ENCODE measurements at places on chromosomes 7 and 10.

- no peak for DNase-seq
These were observed 53.5 kb upstream of the ARMC3 start for GRCh38 chr10:22874189-22874854.

DNA sequence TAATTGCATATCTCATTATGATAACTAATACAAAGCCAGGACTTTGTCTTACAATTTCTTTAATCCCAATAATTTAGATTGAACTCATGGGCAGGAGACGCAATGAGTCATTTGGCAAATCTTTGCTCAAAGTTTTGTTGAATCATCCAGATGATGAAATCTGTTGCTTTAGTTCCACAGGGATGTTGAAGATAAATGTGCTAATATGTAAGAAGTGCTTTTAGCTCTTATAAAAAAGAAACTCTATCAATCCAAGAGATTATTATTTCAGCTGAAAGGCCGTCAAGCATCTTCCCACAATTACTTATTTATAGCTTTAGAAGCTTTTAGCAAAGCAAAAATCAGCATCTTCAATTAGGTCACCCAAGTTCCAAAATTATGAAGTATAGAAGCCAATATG lies 36.8 kb upstream of the ANK3 start:
- DNase-seq, result no peak

- no peak for DNase-seq
These were observed 48.1 kb upstream of the BMS1 start for GRCh38 chr10:42734536-42734935.

- no peak for DNase-seq
These were observed 38.0 kb downstream of the WIPI2 start for GRCh38 chr7:5228066-5228465.

GRCh38 chr7:1895664-1896515 lies 225.8 kb downstream of the ELFN1 start:
- no peak for DNase-seq

DNA sequence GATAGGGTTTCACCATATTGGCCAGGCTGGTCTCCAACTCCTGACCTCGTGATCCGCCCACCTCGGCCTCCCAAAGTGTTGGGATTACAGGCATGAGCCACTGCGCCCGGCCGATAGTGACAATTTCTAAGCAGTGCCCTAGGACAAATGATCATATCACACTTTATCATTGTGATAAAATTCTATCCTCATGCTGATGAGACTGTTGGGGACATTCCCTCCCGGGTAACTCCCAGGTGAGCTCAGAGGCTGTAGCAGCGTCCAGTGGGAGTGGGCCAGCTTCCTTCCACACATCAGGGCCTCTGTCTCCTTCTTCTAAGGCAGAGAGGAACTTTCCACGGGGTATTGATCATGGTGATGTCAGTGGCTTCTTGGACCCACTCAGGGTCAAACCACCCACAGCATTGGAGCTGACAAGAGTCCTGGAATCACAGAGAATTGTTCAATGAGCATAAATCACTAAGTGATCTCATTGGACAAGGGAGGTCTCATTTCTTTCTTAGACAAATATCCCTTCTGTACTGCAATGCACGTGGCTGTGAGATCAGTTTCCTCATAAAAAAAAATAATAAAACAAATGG lies 256.1 kb downstream of the KLF6 start:
- DNase-seq, result no peak

- DNase-seq, result no peak
These were observed 94.2 kb downstream of the ST7 start for GRCh38 chr7:117047496-117047895.

DNA sequence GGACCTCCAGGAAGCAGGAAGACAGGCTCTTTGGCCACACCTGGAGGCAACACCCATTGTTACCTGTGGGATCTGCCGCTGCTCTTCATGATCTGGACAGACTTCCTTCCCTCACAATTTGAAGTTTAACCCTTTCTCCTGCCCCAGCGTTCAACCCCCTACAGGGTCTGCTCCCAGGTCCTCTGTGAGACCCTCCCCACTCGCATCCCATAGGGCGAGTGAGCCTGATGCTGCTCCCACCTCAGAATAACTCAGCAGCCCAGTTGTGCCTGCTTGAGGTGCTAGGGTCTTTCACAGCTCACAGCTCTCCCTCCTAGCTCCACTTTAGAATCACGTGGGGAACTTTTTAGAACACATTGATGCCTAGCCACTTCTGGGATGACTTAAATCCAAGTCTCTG lies 61.8 kb upstream of the C10orf90 start:
- no peak for DNase-seq

DNA sequence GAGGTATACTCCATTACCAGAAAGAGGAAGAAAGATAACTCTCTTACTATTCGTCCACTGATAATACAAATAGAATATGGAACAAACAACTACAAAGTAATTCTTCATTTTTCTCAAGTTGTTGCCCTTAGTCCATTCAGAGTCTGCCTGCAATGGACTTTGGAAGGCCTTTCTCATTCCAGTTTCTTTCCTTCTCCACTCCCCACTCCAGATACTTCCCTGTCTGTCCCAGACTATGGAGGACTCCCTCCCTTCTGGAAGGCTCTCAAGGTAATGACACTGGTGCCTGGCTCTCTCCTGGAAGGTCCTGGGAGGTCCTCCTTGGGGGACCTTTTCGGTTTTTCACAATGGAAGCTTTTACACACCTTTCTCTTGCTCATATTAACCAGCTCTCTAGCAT lies 167.8 kb downstream of the SDHAF3 start:
- DNase-seq, result no peak

DNA sequence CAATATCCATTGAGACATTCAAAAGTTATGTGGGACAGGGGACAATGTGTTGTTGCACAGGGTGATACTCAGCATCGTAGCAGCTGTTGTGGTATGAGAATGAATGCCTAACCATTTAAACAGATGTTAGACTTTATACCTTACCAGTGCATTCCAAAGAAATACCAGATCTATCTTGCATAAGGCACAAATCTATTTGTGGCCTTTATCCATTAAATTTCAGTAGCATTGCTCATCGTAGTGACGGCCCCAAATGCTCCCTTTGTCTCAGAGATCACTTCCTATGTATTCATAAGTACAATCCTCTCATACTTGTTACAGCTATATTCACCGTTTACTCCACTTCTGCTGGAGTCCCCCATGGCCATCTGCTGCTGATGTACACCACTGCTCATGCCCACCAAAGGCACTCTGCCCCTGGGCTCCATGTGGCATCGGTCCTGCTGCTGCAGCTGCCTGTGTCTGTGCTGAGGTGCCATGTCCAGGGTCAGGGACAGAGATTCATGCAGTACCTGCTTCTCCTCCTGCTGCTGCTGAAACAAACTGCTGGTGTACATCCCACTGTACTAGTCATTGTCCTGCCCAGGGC lies 96.3 kb downstream of the CPED1 start:
- DNase-seq, result no peak

- no peak for DNase-seq
These were observed 2.8 kb downstream of the CYP26C1 start for GRCh38 chr10:93063144-93063976.

- DNase-seq, result no peak
These were observed 1.5 kb downstream of the GIGYF1 start for GRCh38 chr7:100692578-100692961.

DNA sequence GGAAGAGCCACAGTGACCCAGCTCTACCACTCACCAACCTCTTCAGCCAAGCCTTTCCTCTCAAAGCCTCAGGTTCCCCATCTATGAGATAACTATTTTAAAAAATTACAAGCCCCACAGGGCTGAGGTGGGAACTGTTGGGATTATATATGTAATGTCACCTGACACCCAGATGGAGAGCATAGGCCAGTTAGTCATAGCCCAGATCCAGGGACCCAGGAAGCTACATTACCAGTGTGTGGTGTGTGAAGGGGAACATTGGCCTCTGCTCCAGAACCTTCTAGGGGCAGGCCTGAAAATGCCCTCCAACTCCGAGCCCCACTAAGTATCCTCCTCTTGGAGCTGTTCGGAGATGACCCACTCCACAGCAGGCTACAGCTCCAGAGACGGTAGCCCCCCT lies 162.4 kb downstream of the NRF1 start:
- no peak for DNase-seq

- DNase-seq, result no peak
These were observed 362.9 kb downstream of the GFRA1 start for GRCh38 chr10:115909962-115910731.

DNA sequence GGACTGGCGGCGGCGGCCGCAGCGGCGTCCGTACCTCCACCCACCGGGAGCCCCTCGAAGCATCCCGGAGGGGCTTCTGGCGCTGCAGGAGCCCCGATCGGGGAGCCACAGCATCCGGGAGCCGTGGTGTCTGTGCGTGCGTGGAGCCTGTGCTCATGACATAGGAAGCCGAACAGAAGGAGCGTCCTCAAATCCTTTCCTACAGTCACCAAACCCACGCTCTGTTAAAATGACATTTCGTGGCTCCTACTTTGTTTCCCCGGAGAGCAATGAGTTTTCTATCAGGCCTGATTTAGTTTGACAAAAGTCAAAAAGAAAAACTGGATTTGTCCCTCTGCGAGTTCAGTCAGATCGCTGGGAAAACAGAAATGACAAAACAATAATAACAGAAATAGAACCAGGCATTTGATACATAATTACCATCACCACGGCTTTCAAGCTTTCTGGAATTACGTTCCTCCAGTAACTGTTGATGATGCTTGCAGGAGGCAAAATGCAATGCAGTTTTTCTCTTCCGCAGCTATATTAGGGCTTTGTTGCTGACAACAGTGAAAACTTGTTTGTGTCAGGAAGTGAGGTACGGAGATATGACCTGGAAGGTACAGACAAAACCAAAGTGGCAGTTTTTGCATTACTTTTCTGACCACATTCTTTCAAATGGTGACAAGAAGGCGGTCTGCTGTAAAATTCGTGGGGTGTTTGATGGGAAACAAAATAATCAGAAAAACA lies 219.3 kb upstream of the MKLN1 start:
- DNase-seq, result no peak

DNA sequence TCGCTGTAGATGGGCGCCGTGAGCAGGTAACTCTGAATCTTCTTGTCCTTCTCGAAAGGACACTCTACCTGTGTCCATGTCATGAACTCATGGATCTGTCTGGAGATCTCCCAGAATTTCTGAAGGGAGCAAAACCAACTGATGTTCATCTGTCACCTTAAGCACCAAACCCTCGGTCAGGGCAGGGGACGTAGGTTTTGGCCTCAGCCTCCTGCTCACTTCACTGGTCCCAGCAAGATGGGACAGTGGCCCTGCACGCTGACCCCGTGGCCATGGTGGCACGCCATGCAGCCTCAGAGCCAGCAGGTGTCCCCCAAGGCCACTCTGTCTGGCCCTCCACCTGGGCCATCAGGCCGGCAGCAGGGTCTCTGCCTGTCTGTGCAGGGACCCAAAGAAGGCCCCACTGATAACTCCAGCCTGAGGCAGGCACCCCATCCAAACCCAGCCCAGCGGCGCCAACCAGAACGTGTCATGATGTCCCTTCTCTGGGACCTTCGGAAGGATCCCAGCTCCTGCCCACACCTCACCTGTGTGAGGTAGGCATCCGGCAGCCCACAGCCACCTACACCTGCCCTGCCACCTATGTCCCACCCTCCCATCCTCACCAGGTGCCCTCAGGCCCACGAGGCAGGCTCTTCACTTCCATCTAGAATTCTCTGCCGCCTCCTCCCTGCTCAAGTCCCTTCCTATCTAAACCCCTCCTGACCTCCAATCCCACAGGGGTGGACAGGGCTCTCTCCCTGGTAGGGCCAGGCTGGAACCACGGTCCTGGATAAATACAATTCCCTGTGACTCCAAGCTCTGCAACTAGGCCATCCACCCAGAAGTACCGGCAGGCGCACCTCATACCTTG lies 59.0 kb downstream of the CSGALNACT2 start:
- DNase-seq, result no peak

GRCh38 chr7:146764458-146764857 lies 647.9 kb downstream of the CNTNAP2 start:
- DNase-seq, result no peak

DNA sequence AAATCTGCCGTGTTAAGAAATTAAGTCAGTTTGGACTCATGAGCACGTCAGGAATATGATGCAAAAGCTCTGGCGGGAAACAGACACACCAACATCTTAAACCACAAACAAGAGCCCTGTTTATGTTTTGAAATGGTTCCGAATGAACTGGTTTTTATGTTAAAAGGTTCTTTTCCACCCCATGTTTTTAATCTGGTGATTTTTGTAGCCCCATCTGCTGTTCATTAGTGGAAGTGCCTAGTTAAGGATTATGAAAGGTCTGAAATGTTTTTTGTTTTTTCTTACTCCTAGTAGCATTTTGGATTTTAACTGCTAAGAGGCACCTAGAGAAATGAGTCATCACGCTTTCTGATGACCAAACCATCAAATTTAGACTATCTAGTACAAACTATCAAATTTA lies 404.1 kb upstream of the MKI67 start:
- no peak for DNase-seq

GRCh38 chr7:120320218-120320961 lies 47.4 kb downstream of the KCND2 start:
- no peak for DNase-seq

DNA sequence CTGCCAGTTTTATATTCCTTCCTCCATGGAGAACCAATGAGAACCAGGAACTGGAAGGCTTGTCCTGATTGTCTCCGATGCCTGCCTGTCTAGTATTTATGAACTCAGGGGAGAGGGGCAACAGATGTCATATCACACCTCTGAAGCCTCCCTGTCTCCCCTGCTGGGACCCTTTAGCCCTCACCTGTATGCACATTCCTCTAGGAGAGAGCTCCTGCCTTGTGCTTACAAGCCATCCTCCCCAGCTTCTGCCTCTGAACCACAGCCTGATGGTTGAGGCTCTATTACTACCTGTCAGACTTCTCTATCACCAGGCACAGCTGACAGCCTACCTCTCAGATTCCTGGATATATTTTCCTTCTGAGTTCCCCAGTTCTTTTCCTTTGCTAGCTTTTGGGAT lies 5.9 kb upstream of the FAM131B start:
- no peak for DNase-seq

GRCh38 chr7:78013386-78013785 lies 214.8 kb downstream of the PHTF2 start:
- no peak for DNase-seq

DNA sequence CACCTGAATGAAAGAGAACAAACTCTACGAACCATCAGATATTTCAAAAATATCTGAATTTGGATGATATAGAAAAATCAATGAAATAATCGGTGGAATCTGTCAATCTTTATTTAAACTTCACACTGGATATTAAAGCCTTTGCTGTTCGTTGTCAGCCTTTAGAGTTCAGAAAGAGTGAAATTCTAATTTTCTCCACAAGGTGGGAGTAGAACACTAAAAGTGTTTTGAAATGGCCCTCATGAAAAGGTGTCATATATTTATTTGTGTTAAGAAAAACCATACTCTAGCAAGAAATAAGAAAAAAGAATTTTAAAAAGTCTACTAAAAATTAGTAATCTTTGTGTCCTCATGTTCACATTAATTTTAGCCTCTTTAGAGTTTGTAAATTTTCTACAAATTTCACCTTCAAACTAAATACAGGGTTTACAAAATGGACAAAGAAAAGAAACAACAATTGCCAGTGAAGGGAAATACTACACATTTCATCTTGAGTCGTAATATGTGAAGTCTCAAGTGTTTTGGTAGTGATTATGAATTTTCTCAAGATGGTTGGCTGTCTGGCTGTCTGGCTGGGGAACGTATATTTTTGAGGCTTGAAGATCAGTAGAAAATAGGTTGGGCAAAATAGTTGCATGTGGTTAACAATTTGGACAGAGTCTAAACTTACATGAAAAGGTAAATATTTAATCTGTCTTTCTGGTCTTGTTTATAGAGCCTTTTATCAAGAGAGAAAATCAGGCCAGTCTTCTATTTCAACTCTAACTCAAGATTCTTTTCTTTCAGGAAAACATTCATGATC lies 43.7 kb downstream of the DNAJB9 start:
- no peak for DNase-seq
